ENCODE measurements at places on chromosomes 4 and X.

DNA sequence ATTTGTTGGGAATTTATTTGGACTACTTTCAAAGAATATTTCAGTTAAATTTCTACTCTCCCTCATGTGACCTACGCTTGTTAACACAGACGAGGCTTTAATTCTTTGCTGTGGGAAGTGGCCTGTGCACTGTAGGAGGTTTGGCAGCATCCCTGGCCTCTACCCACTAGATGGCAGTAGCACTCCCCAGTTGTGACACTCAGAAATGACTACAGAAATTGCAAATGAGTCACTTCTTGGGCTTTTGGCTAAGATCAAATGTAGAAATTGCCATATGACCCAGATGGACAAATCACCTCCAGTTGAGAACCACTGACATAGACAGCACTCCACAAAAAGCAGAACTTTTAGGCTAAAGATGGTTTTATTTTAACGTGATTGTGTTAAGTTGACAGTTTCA lies 22.1 kb downstream of the PIR start:
- DNase-seq: no peak

DNA sequence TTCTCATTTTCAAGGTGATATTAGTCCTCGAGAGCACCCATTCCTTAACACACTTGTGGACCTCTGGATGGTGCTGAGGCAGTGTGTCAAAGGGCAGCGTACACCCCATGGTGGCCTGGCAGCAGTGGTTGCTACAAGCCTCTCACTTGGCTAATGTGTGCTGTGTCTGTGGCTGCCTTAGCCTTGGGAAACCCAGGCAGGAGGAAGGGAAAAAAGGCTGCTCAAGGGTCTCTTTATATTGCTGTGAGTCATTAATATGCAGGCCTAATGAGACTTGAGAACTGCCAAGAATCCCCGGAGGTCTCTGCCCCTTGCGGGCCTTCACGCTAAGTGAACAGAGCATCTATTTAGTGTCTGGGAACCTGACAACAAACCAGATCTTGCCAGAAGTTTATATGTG lies 7.0 kb downstream of the PCDH10 start:
- DNase-seq: no peak

GRCh38 chr4:38743866-38744265 lies 38.9 kb downstream of the TLR10 start:
- no peak for DNase-seq

GRCh38 chrX:151703487-151703886 lies 8.2 kb downstream of the PRRG3 start:
- no peak for DNase-seq

DNA sequence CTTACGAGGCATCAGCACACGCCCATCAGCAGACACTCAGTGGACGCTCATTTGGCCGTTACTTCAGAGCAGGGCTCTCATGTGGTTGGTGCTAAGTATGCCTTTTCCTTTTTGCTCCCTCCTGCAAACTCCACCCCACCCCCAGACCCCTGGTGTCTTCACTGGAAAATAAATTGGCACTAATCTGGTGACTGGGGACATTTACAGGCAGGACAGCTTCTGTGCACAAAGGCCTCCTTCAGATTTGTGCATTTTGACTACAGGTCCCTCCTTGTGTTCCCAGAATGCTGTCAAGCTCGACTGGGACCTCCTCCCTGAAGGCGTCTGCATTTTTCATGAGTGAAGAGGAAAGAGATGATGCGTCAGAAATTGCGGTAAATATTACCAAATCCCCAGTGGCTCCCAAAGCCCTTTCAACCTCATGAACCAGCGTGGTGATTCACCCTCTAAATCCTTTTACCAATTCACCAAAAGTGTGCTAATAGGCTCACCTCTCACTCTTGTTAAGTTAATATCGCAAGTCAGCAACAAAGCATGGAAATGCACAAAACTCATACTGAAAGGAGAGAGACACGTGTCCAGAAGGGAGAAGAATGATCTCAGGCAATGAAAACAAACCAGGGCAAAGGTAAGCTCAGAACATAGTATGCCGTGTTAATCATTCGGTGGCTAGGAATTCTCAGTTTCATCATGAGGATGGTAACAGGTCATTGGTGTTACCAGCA lies 119.0 kb downstream of the NKX6-1 start:
- no peak for DNase-seq

- DNase-seq: no peak
Measured at GRCh38 chr4:82900066-82900410, 497 bp upstream of the THAP9 start.

DNA sequence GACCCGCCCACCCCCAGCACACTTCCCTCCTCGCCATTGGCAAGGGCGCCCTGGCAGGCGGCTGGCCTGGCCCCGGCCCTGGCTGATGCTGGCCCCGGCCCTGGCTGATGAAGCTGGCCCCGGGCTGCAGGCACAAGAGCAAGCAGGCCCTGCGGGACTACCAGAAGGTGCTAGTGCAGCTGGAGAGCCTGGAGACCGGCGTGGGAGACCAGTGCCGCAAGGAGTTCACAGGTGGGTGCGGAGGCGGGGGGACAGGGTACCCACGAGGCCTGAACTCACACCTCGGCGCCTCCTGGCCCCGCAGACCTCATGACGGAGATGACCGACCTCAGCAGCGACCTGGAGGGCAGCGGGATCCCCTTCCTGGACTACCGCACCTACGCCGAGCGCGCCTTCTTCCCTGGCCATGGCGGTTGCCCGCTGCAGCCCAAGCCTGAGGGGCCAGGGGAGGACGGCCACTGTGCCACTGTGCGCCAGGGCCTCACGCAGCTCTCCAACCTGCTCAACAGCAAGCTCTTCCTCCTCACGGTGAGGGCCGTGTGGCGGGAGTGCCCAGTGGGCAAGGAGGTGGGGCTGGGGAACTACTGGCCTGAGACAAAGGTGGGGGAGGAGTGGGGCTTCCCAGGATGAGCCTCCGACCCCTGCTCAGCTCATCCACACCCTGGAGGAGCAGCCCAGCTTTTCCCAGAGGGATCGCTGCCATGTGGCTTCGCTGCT lies 6.1 kb upstream of the SRPK3 start:
- DNase-seq: no peak

GRCh38 chr4:90187148-90187884 lies 60.1 kb downstream of the CCSER1 start:
- DNase-seq: no peak

DNA sequence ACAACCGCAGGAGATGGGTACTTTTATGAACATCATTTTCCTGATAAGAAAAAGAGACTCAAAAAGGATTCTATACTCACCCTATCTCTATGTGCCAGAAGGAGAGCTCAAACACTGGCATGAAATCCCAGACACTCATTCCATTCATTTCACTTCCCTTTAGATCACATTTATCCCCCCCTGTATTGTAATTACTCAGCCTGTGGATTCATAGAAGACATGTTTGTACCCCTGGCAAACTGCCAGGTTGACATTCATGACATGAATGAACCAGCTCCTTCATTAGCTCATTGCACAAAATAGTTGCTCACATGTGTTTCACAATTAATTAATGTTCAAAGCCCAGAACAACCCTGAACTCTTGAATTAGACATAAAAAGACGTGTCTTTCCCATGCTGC lies 4.9 kb downstream of the SMR3A start:
- DNase-seq: no peak

- no peak for DNase-seq
Measured at GRCh38 chr4:148061795-148062194, 329.9 kb downstream of the ARHGAP10 start.

- DNase-seq: no peak
Measured at GRCh38 chr4:173537613-173538147, 7.7 kb upstream of the HAND2 start.

GRCh38 chrX:64205441-64205734 lies at the start of gene AMER1:
Gene AMER1, minus strand, starts transcription at chrX:64205708. Its CDS starts 12,422 bp downstream, at chrX:64193286.
- no peak for DNase-seq

DNA sequence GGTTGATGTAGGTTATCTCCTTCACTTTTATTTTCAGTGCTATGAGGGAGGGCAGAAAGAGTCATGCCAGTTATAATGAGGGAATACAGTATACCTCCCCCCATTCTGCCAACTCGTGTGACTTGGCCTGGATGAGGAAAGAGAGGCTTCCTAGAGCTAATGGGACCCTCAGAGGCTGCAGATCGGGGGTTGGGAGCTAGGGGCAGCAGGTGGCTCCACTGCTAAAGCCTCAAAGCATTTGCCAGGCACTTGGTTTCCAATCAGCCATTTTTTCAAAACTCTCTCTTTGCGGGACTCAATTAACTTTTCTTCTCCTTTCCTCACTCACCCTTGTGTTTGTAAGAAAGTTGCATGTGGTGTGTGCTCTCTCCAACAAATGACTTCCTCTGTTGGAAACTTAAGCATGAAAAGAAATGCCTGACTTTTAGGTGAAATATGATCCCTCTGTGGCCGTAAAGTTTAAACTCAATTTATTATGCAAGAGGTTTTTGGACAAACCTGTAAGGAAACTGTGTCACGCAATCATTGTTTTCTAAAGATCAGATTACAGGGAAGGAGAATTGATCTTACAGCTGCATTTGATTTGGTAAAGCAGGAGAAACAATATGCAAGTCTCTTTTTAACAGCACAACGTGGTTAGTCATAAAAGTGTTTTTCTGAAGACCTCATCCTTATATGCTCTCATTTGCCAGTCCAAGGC lies 7.0 kb downstream of the SFRP2 start:
- DNase-seq: no peak

GRCh38 chr4:15100994-15101695 lies 98.9 kb downstream of the CPEB2 start:
- no peak for DNase-seq

GRCh38 chr4:24473309-24473721 lies 111.0 kb downstream of the DHX15 start:
- no peak for DNase-seq

DNA sequence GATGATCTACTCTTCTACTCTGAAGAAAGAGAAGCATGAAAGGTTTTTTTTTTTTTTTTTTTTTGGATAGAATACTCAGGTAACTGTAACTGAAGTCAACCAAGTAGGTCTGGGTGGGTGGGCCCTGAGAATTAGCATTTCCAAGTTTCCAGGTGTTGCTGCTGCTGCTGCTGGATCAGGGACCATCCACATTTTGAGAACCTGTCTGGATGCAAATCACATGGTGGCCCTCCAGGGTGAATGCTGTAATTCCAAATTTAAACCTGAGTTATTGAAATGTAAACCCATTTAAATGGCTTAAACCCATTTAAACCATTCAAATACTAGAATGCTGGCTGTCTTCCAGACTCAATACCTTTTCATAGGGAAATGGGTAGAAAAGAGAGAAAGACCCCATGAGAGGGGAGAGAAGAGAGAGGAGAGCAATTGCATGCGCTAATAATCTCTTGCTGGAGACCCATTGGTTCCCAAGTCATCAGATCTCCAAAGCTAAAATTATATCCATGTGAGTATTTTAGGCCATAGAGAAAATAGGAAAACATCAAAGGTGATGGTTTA lies 17.6 kb downstream of the SUPT20HL1 start:
- no peak for DNase-seq

DNA sequence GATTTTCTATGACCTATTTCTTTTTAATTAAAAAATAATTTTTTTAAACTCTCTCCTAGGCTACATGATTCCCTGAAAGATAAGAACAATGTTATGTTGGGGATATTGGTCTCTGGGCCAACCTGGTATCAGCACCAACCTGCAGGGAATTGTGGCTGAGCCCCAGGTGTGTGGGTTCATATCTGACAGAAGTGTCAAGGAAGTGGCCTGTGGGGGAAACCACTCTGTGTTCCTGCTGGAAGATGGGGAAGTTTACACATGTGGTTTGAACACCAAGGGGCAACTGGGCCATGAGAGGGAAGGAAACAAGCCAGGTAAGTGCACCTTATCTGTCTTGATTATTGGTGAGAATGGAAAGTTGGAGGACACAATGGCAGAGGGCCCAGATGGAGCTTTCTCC lies 13.5 kb downstream of the HERC3 start:
- DNase-seq: no peak

GRCh38 chr4:169009286-169010124 lies 550 bp downstream of the CBR4 start:
- peak; percentile 27 for DNase-seq

DNA sequence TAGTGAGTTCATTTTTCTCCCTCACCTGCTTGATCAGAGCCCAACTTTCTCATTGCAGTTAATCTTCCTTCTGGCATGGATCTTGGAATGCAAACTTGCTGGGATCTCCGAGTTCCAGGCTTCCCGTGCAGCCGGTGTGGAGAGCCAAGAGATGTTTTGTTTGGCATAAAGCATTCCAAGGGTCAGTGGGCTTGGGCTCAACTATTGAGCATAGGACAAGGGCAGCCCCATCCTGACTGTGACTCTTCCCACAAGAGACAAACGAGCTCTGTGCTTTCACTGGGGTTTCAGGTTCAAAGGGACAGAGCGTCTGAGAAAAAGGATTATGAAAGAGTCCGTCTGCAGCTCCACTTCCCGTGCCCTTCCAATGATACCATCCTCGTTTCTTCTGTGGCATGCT lies 10.5 kb downstream of the TLR7 start:
- DNase-seq: no peak

- DNase-seq: peak; percentile 28
Measured at GRCh38 chrX:47366041-47366722, 4.2 kb upstream of the ZNF157 start.

DNA sequence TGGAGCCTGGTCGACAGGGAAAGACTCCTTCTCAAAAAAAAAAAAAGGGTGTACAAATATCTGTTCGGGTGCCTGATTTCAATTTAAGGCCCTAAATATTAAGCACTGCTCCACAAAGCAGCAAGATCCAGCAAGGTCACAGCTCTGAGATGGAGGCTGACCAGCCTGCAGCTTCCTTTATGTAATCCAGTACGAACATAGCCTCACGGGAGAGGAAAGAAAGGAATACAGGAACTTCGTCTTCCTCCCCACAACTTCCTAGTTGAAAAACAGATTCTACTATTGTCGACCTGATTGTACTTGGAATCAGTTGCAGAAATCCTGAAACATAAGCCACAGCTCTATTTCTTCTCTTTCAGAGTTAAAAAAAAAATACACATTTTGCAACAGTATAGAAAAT lies 53.5 kb upstream of the TBC1D9 start:
- no peak for DNase-seq

DNA sequence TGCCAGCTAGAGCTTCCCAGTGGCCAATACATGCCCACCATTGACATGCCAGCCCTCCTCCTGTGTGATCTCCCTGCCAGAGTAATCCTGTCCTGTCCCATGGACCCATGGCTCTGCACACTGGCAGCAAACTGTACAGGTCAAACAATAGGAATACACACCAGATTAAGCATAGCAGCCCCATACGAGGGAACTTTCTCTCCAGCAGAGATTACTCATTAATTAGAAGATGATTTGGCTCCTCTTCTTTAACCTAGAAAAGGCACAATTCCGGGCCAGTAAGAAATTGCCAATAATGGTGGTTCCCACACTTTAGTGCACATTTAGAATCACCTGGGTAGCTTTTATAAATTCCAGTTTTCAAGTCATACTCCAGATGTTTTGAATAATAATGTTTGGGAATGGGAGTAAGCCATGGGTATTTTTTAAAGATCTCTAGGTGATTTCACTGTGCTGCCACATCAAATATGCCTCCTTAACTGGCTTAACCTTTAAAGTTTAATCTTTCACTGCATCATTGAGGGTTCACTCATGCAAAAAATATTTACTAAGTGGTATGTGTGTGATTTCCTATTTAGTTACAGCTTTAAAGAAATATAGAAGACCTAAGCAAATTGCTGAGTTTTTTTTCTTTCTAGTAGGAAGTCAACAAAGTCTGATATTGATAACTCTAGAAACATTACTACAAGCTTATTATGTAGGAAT lies 277.6 kb upstream of the NWD2 start:
- DNase-seq: no peak

- DNase-seq: no peak
Measured at GRCh38 chr4:152660526-152660925, 19.3 kb downstream of the TMEM154 start.

GRCh38 chrX:42715701-42716262 lies 62.2 kb downstream of the PPP1R2C start:
- no peak for DNase-seq

GRCh38 chr4:122456231-122457116 lies at the start of gene IL2:
Gene IL2, minus strand, starts transcription at chr4:122456725. Its CDS starts 285 bp downstream, at chr4:122456440.
- no peak for DNase-seq

Data from stimulated activated CD4-positive, alpha-beta T cell treated with anti-CD3 and anti-CD28 coated beads, Interleukin-1b, Interleukin-23, amount 100 ng/mL, for 1 hour (primary cell).